Aorta (tissue), 5 donors: ENCODE measurements at places on chromosomes 5 and 9.
A peak's percentile ranks its signal among the peaks of the same experiment; 100 is the strongest.

- no peak for DNase-seq
These were observed 27.1 kb downstream of the RFX3 start for GRCh38 chr9:3498691-3499090.

DNA sequence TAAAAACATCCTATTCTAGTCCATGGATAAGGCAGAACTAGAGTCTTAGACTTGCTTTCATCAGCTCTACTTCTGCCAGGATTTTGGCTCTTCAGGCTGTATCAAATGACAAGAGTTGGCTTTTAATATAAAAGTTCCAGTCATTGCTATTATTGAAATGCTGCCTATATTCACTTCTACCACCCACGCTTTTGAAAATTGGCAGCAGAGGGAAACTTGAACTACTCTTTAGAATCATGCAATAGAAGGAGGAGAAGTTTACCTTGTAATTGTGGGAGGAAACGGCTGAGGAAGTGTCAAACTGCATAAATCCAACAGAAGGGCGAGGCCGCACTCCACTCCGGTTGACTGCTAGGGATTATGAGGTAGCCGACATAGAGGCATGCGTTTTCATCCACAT, 122.6 kb upstream of the BASP1 start:
- no peak for DNase-seq

DNA sequence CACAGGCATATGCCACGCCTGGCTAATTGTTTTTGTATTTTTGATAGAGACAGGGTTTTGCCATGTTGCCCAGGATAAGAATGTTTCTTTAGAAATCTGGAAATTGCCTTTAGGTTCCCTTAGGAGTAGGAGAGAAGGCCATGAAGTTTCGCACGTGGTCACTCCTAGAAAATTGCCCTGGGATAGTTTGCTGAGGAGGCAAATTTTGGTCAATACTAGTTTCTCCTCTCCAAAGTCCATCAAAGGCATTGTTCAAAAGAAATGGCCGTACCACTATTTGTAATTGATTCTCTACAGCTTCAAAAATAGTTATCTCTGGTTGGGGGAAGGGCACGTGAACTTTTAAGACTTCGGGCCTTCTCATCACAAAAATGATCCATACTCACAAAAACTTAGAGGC, 845 bp upstream of the SLC30A5 start:
- no peak for DNase-seq

DNA sequence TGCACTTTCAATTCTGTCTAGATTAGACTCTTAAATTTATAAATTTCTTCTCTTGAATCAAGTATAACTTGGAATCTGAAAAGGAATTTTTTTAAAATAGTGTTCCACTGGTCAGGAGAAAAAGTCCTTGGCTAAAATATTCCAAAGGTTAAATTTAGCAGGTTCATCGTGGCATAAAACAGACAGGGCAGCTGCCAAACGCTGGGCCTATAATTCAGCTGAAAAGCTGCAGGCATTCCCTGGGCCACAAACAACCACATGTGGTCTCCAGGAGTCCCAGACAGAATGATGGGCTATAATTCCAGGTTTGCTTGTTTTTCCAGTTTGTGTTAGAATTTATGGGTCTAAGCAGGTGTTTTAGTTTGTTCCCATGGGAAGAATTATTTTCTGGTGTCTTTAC, 71.1 kb upstream of the RETREG1 start:
- no peak for DNase-seq

DNA sequence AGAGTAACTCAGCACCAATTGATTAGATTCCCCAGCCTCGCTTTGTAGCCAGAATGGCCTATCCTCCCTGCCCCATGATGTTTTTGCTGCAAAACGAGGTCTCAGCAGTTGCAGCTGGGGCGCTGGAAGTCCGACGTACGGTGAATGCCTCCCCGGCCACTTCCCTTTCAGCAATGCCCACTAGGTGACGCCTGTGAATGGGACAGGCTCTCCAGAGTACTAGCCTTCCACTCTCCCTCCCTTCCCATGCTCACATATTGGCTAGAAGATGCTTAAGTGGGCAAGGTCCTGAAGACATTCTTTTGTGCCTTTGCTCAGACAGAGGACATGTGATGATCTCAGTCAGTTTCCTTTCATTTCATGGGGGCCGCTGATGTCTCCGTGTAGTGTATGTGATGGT, 50.8 kb downstream of the DMRT2 start:
- peak; percentile 47 for DNase-seq

GRCh38 chr5:13972029-13972428, 27.5 kb upstream of the DNAH5 start:
- no peak for DNase-seq

DNA sequence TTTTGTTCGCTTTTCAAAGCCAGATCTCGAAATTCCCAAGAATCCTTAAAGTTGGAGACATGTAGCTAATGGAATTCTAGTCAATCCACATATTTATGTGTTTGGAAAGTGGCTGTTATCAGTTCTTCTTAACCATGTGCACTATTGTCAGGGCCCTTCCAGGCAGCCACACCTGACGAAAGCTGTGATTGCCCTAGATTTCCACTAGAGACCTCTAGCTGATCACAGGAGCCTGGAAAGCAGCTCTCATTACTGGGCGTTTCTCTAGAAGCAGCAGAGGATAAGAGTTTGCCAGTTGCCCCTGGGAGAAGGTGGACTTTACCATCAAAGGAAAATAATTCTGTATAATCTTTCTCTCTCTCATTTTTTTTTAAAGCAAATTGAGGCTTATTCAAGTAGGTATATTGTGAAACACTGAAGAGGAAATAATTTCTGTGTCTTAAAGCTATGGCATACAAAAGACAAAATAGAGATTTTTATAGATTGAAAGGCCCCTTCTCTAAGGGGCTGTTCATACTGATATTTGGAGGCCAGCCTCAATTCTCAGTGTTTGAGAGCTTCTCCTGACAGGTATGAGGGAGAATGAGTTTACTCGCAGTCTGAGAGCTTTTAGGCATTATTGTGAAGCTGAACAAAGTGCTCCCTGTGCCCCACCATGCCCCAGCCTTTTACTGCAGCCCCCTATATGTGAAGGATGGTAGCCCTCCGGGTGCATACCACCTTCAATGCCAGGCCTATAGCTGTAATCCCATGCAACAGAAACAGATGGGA, 405.4 kb upstream of the ACTBL2 start:
- DNase-seq = peak; percentile 41

GRCh38 chr5:34660444-34660843, 4.3 kb downstream of the RAI14 start:
- no peak for DNase-seq

DNA sequence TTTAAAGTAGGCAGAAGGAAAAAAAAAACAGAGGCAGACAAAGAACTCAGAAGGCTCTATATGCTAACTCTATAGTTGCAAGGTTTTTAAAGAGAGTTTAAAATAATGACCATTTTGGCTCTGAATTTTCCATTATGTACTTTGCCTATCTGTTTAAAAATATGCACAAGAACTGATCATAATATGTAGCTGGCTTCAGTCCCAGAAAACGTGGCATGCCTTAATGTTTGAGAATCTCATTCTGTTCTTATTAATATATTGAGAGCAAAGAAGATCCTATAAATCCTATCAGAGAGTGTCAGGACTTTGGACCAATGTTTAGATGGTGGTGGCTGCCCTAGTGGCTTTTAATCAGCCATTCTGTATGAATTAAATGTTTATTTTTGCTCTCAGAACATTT, 121.5 kb downstream of the JMY start:
- DNase-seq = no peak

GRCh38 chr9:8880060-8880459, 1080.5 kb upstream of the DMAC1 start:
- DNase-seq = no peak
